ENCODE measurements at places on chromosomes 12 and 14.

GRCh38 chr12:109818905-109819500 is 14.2 kb downstream of the TRPV4 start:
- DNase-seq = no peak

GRCh38 chr12:125092108-125092871 is 27.1 kb downstream of the AACS start:
- DNase-seq = no peak

- DNase-seq = no peak
Observed at GRCh38 chr14:66038212-66038611, 448.0 kb upstream of the CCDC196 start.

DNA sequence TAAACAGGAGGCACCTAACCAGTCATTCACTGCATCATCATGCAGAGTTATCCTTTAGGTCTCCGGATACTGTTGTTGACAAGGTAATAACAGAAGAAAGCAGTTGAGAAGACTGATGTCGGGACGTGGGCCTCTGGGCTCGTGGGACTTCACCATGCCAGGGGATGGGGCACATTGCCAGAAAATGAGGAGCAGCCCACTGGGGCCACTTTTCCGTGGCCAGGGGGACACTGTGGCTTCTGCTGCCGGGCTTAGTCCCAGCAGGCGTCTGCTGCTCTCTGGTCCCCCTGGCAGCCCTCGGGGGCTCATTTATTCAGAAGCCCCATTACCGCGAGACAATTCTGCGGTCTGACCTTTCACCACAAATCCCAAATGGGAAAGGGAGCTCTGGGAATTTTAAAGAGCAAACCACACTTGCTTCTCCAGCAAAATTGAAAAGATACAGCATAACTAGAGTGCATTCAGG is 201.2 kb downstream of the DAD1 start:
- no peak for DNase-seq

DNA sequence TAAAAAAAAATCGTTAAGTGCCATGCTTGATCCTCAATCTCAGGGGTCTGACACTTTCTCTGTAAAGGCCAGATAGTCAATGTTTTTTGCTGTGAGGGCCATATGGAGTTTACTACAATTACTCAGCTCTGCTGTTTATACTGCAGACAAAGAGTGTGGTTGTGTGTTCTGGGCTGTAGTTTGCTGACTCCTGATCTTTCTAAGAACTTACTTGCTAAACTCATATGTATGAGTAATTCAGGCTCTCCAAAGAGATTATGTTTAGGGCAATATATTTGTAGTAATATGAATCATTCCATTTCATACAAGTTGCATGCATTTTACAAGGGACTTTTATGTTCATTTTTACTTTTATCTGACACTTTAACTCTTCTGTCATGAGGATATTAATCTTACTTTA is 188.2 kb downstream of the TMTC2 start:
- no peak for DNase-seq

GRCh38 chr14:96383445-96383844 is 8.5 kb upstream of the AK7 start:
- no peak for DNase-seq

- DNase-seq = no peak
Observed at GRCh38 chr12:46207644-46208043, 61.2 kb downstream of the SLC38A1 start.

- no peak for DNase-seq
Observed at GRCh38 chr12:56670836-56671235, 17.2 kb downstream of the PTGES3 start.

- DNase-seq = no peak
Observed at GRCh38 chr12:49352351-49352750, 5.7 kb downstream of the DNAJC22 start.

GRCh38 chr12:115598871-115599811 is 678.4 kb downstream of the MED13L start:
- no peak for DNase-seq

DNA sequence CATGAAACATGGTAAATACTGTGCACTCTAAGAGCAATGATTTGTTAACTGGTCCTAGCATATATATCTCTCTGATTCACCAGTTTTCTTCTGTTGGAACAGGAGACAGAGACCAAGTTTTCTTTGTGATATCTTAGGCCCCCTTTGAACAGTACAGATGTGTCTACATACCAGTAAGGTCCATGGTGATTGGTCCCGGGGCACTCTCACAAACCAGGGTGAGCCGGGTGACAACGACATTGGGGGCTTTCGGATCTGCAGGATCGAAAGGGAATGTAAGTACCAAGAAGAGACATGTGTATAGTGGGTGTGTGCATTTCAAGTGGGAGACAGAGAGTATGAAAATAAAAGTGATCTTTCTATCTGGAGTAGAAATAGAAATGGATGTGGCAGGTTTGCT is 11.3 kb upstream of the ERP27 start:
- no peak for DNase-seq

DNA sequence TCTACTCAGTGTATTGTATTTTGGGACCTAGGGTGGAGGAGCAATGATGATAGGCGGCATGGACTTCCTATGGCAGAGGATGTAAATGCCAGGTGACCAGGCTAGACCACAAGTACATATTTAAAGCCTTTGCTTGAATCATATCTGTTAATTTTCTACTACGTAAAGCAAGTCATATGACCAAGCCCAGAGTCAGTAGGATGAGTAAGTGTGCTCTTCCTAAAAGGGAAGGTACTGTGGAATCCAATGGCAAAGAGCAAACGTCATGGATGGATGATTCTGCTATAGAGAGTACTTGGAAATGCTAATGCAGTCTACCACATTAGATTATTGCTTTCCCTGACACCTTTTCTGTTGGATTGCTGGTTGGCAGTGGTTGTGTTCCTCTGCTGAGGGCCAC is 16.8 kb downstream of the GPATCH2L start:
- no peak for DNase-seq

- no peak for DNase-seq
Observed at GRCh38 chr14:57748279-57748678, 117.6 kb downstream of the SLC35F4 start.

DNA sequence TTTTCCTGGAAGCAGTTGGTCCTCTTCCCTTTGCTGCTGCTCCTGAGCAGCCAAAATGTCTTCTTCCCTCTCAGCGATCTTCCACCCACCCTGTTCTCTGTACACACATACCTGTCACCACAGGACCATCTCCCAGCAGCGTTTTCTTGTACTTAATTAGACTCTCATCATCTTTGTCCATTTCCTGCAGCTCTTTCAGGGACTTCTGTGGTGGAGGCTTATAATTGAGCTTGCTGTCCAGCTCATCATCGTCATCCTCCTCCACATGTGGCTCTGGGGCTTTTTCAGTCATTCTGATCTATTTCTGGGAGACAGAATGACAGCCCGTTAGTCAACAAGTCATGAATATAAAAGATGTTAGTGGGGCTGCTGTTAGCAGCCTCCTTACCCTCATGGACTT is 11.0 kb downstream of the ARHGDIB start:
- DNase-seq = no peak

- DNase-seq = no peak
Observed at GRCh38 chr12:52020539-52021336, 14.0 kb downstream of the TAMALIN start.

DNA sequence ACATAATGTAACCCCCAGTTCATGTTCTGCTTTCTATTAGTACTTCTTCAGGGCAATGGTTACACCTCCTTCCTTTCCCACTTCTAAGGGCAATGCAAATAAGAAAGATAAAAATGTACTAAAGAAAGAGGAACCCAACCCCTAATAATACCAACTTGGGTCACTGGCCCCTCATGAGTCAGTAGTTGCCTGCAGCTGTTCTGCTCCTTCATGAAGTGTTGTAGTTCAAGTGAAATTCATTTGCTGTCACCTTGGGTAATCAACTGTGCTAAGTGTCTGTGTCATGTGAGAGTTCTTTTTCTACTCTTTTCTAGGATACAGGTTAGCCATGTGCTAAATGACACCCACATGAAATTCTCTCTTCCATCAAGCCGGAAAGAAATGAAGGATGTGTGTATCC is 91.8 kb downstream of the PLXNC1 start:
- DNase-seq = no peak

- no peak for DNase-seq
Observed at GRCh38 chr12:53752621-53753020, 842 bp upstream of the CISTR start.

DNA sequence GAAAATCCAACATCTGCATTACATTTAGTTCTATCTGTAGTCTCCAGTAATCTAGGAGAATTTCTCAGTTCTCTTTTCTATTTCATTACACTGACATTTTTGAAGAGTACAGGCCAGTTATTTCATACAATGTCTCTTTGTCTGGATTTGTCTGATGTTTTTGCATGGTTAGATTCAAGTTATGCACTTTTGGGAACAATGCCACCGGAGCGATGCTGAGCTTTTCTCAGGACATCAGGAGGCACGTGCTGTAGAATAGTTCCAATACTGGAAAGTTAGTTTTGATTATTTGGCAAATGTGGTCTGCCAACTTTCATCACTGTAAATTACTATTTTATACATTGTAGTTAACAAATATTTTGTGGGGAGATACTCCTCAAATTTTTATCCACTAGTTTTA is 43.1 kb downstream of the ALDH1L2 start:
- DNase-seq = no peak

DNA sequence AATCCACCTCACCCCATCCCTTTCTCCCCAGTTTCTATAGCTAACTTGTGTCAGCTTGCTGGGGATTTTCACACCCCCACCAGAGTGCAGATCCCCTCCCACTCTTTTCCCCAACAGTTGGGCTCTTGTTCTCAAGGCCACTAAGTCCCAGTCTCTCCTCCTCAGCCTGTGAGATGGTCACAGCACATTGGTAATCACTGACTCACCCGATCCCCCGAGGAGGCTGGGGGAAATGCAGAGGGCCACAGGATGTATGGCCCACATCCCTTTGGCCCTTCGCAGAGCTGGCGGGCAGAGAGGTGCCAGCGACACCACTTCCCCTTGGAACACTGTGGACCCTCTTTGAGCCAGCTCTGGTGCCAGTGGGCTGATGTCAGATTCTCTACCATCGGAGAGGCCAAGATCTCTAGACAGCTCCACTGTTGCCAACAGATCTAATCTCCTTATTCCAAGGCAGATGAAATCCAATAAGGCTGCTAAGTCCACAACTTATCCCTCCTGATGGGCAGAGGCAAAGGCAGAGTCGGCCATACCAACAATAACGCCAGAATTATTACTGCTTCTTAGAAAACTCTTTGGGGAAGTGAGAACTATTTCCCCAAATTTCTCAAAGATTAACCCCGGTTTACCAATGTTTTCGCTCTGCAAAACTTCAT is 1.6 kb downstream of the FMNL3 start:
- no peak for DNase-seq

DNA sequence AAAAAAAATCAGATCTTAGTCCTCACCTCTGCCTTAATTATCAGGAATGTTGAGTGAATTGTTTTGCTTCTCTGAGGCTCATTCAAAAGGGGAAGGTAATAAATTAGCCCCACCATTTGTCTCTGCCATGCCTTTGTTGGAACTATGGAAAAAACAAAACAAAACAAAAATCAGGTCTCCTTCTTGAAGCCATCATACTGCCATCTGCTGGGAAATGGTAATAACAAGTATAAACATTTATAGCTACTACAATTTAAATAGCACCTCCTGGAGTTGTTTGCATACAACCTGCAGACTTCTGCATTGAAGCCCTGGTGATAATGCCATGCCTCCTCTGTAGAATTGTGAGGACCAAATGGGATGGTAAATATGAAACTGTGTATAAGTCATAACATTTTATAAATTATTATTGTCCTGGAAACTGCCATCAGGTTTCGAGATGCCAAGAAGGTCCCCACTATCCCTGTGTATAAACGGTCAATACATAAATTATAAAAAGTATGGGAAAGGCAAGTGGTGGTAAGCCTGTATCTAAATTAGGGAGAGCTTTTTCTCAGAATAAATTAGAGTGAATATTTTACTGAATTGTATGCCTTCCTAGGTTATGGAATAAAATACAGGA is 87.2 kb upstream of the FGD4 start:
- no peak for DNase-seq

- no peak for DNase-seq
Observed at GRCh38 chr12:69475237-69475975, 5.2 kb downstream of the FRS2 start.

- DNase-seq = no peak
Observed at GRCh38 chr12:52390739-52391617, 5.5 kb upstream of the KRT84 start.

GRCh38 chr12:8069582-8069981 is 3.4 kb upstream of the C3AR1 start:
- DNase-seq = no peak

GRCh38 chr12:10701131-10701681 is 21.9 kb downstream of the YBX3 start:
- DNase-seq = no peak

DNA sequence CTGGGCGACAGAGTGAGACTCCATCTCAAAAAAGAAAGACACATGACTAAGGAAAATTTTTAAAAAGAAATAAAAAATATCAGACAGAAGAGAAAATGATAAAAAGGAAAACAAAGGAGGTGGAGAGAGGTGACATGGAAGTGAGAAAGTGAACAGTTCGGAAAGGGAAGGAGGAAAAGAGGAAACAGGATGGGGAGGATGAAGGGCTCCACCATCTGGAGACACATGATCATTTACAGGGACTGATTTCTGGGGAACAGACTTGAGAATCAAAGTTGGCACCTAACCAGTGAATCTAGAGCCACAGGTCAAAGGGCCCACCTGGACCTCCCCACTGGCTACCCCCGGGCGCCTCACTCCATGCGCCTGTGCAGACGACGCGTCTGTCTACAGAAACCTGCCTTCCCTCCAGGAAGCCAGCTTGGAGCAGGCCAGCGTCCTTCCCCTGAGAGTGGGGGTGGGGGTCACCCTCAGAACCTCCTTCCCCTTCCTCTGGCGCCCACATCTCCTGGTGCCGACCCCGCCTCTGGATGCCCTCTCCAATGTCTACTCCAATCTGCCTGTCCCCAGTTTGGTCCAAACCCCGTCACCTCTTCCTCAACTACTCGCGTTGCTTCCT is 60.5 kb downstream of the AMN start:
- DNase-seq = no peak

DNA sequence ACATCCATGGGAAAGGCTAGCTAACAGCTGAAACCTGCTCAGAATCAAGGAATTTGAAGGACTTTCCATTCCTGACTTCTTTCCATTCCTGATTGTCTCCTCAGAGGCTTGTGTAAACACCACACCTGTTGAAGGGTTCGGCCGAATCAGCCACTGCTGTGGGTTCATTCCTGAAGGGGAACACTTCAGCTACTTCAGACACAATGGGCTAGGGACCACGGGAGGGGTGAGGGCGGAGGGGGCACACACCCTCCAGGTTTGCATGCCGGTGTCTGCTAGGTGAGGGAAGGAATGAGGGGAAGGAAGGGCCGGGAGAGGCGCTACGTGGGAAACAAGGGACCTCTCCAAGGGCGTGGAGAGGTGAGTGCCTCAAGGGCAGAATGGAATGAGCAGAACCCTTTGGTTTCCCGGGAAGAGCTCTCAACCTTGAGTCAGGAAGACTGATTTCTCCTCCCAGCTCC is 1.3 kb downstream of the GPRC5A start:
- no peak for DNase-seq

GRCh38 chr14:71686677-71687076 is 245.6 kb upstream of the RGS6 start:
- DNase-seq = no peak

GRCh38 chr12:56374726-56375597 is 12.3 kb upstream of the APOF start:
- DNase-seq = no peak

GRCh38 chr12:124401704-124402221 is 106.9 kb downstream of the RFLNA start:
- DNase-seq = no peak
